Chondrocyte (in vitro differentiated cells): ENCODE measurements at places on chromosomes 2 and 18. TPM values are rescaled to one million over a fixed set of nuclear protein-coding genes. Genes with fewer than 3 reads are reported as not detected.
A peak's percentile ranks its signal among the peaks of the same experiment; 100 is the strongest.

NPC1 gene
- 31.4 to 48.2 TPM (median 45.5 TPM) in 3 replicates for total RNA-seq

GMPPA gene
- total RNA-seq, result 60.9 to 72.4 TPM (median 62.1 TPM) in 3 replicates

PIKFYVE gene
- 24.7 to 29.3 TPM (median 28.3 TPM) in 3 replicates for total RNA-seq

BIN1 gene
- total RNA-seq, result 40.0 to 64.0 TPM (median 63.6 TPM) in 3 replicates

DNER gene
- total RNA-seq, result not detected in 3 replicates

IL36A gene
- not detected in 3 replicates for total RNA-seq

ZNF892 gene
- 4.7 to 6.0 TPM (median 4.8 TPM) in 3 replicates for total RNA-seq

PECR gene
- total RNA-seq, result 6.6 to 10.1 TPM (median 9.1 TPM) in 3 replicates

SFTPB gene
- total RNA-seq, result not detected in 3 replicates

SH3BP4 gene
- total RNA-seq, result 42.4 to 51.9 TPM (median 50.4 TPM) in 3 replicates

DNA sequence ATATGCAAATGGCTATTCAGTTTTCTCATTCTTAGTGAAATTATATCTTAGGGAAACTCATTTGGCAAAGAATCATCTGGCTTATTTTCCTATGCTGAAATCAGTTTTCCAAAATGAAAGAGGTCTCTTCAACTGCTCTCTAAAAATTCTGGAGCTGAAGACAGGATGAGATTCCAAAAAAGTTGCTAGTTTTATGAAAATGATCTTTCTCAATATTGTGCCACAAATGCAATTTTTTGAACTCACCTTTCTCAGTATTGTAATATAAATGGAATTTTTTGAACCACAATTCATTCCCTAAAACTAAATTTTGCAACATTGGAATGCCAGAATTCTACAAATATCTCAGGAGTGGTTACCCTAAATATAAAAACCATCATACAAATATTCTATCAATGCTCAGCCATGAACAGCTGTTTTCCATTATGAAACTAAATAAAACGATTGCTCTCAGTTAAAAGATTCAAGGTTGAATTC is 147.7 kb upstream of the PKDCC start:
- DNase-seq, result no peak

- DNase-seq, result no peak
Observed at GRCh38 chr2:149180226-149180875, 141.9 kb downstream of the LYPD6B start.

DNA sequence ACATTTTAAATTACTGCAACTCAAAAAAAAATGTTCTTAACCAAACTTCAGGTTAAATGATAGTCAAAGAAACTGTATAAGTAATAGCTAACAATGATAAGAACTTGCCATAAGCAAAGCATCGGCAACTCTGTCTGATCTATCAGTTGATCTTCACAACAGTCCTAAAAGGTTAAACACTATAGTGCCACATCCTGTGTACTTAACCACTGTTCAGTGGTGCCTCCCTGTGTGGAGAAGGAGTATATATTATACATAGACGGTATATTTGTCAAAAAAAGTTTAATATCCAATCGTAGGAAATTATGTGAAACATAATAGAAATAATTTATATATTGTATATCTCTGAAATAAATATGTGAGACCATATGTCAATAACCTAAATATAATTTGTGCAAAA is 13.0 kb downstream of the DTNA start:
- DNase-seq, result no peak

DNA sequence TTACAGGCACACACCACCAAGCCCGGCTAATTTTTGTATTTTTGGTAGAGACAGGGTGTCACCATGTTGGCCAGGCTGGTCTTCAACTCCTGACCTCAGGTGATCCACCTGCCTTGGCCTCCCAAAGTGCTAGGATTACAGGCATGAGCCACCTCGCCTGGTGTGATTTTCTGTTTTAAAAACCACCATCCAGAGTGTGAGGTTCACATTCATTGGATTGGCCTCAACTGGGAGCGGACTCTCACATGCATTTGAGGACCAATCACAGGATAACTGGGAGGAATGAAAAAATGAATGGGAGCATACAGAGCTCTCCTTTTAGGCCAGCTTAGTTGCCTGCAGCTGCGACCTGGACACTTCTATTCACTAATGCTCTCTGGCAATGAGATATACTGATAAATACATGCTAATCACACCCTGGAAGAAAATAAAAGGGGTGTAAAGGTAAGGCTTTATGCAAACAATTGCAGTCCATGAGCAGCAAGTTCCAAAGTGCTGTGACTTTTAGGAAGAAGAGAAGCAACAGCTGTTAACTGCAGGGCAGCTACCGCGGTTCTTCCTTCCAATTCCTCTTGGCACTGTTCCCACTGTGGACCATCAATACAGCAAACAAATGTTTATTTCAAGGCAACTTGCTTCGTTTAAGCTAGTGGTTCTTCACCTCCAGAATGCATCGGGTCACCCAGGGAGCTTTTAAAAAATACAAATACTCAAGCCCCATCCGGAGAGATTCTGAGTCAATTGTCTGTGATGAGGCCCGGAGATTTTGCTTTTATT is 49.5 kb upstream of the FZD5 start:
- DNase-seq, result no peak

- DNase-seq, result no peak
Observed at GRCh38 chr18:74806700-74807416, 209.2 kb downstream of the ZNF407 start.

DNA sequence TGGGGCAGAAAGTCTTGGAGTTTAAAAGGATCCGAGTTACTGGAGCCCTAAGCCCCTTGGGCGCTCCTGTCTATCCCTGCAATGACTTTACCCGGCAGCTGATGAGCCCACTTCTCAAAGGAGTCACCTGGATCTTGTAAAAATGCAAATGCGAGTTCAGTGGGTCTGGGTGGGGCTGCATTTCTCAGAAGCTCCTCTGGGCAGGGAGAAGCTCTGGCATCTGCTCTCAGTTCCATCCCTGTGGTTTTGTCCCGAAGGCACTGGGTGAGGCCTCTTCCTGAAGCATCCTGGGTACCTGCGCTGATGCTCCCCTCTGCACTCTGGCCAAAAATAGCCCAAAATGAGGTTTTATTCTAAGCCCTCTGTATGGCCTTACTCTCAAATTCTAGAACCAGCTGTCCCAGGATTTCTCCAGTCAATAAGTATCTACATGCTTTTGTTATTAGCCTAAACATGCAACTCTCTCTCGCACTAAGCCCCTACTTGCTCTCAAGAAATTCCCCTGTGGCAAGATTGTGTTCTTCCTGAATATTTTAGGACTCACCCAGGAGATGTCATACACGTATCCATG is 167.8 kb upstream of the APCDD1 start:
- no peak for DNase-seq

GRCh38 chr2:180715044-180715443 is 265.4 kb upstream of the UBE2E3 start:
- no peak for DNase-seq

DNA sequence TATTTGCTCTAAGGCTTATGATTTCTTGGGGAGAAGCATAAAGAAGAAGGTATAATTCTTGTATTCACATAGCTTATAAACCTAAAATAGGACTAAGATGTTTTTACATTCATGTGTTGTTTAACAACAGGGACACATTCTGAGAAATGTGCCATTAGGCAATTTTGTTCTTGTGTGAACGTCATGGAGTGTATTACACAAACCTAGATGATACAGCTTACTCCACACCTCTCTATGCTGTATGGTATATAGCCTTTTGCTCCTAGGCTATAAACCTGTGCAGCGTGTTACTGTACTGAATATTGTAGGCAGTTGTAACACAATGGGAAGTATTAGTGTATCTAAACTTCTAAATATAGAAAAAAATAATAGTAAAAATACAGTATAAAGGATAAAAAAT is 92.1 kb downstream of the PHLPP1 start:
- no peak for DNase-seq

DNA sequence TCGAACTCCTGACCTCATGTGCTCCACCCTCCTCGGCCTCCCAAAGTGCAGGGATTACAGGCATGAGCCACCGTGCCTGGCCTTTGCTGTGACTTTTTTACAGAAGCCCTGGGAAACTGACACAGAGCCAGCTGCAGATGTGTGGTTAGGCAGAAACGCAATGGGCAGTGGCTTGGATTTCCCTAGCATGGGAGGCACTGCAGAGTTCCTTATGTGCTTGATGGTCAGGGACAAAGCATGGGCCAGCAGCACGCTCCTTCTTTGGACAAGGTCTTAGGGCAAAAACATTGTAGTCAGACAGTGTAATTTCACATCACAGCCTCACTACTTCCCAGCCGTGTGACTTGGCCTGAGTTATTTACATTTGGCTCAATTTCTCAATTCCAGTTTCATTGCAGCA is 153.9 kb downstream of the RNF144A start:
- no peak for DNase-seq

DNA sequence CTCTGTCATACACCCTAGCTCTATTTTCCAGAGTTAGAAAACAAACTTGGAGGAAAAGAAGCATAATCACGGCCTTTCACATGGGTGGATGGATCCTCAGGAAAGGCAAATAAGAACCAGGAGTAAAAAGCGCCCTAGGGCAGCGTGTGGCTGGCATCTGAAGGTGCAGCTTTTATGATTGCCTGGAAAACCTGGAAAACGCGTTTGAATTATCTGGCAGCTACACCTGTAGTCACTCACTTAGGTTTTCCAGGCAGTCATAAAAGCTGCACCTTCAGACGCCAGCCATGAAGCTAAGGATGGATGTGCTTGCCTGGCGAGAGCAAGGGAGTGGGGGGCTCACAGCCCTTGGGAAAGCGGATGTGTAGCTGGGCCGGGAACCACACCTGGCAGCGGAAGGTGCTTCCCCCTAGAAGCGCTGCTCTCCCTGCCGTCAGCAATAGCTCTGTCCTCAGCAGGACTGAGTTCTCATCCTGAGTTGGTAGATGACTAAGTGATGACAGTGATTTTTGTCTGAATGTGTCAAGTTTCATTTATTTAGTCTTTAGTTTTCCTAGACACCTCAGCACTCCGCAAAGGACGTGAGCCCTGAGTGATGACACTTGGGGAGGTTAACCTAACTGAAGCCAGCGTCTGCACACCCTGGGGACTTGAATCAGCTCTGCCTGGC is 82.0 kb downstream of the DCDC2C start:
- no peak for DNase-seq

GRCh38 chr2:54881759-54882158 is 158.3 kb downstream of the EML6 start:
- DNase-seq, result no peak

DNA sequence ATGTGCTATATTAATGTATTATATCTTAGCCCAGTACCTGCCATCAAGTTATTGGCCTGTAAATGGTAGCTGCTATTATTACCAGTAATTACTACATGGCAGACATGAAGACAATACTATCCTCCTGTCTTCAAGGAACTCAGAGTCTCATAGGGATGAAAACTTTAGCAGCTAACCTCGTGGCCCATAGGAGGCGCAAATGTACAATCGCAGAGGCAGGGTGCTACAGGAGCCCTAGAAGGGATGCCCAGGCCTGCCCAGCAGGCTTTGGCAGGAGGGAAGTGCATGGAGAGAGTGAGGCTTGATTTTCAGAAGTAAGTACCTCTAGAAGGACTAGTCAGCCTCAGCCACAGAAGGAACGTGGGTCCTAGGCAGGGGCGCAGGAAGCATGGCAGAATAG is 44.7 kb upstream of the KIDINS220 start:
- DNase-seq, result no peak

GRCh38 chr18:58649966-58650816 is 21.1 kb upstream of the MALT1 start:
- DNase-seq, result no peak

GRCh38 chr2:62505750-62506420 is at the start of gene TMEM17:
TSS of gene TMEM17 (minus strand) at chr2:62506195. CDS start at chr2:62506129, 66 bp downstream.
- DNase-seq, result peak; percentile 96

DNA sequence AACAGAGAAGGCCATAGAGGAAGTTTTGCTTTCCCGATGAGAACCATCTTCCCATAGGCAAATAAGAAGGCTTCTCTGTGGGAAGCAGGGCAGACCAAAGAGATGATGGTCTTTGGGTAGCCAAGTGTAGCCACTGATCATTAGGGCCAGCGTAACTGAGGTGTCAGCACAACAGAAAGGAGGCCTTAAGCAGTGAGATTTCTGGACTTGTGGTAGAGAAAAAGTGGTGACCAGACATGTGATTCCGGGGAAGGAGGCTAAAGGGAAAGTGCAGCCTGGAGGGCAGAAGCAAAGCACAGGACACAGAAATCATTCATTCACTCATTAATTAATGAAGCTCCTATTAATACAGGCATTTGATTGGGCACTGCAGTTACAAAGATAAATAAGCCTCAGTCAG is 15.4 kb downstream of the EVA1A start:
- DNase-seq, result no peak

DNA sequence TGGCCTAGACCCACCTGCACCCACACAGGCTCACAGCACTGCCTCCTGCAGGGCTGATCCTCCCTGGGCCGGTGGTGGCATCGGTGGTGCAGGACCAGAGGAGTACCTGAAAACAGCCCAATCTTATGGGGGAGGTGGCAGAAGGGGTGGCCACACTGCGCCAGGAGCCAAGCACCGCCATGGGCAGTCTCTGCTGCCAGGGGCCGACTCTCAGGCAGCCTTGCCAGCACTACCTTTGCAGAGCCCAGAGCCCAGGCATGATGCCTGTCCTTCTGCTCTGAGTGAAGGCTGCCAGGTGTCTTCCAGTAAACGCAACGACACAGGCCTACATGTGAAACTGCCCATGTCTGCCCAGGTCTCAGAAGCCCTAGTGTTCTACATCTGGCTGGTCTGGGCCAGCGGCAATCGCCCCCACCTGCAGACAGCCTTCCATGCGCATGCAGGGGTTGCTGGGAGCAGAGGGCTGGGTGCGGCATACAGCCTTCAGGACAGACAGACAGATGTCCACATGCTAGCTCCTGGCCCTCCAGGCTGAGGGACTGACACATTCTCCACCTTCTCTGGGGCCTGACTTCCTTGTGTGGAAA is 6.8 kb downstream of the HS6ST1 start:
- peak; percentile 90 for DNase-seq

- no peak for DNase-seq
Observed at GRCh38 chr2:189157456-189157855, 22.1 kb downstream of the COL5A2 start.

DNA sequence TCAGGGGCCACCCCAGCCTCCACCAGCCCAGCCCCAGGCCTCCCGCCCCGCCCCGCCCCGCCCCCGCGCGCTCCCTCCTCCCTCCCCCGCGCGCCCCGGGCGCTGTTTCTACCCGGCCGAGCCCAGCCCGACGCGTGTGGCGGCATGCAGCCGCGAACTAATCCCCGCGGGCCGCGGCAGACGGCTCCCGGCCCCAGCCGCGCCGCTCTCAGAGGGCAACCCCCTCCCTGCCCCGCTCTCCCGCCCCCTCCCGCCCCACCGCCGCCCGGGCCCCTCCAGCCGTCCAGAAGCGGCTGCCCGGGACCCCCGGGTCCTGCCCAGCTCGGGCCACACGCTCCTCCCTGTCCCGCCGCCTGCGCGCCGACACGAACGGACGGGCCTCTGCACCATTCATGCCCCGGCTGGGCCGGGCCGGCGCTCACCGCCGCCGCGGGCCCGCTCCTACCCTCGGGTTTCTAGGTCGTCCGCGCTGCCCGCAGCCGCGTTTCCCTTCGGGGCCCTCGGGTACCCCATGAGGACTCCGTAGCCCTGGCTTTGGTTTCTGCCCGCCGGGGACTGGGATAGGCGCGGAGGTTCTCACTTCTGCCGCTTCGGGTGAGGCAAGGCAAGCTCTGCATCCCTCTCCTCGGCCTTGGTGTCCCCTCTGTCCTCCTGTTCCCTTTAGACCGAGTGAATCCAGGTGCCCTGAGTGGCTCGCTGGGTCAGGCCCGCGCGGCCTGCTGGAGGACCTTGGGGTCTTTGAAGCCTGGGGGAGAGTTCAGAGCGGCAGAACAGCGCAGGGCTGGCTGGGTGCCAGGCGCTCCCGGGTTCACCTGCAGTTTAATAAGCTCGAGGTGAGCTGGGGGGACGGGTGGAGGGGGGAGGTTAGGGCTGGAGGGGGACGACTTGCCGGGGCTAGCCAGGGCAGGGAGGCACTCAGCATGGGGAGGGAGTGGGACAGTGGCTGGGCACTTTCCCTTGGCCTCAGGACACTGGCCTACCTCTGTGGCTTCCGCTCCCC is 3.1 kb downstream of the WNT10A start:
- DNase-seq, result peak; percentile 73
